Activated CD4-positive, CD25-positive, alpha-beta regulatory T cell treated with anti-CD3 and anti-CD28 coated beads, Interleukin-2, amount 50 U/mL, for 16 hours (primary cell): ENCODE measurements at places on chromosomes 11 and 22.

- DNase-seq = no peak
These were observed 57.3 kb downstream of the WNT7B start for GRCh38 chr22:45919504-45920286.

- no peak for DNase-seq
These were observed 7.4 kb upstream of the PIM3 start for GRCh38 chr22:49953027-49953679.

GRCh38 chr22:39809772-39810557 lies 83.6 kb downstream of the ENTHD1 start:
- DNase-seq = no peak

GRCh38 chr22:37911697-37912096 lies 5.6 kb downstream of the MICALL1 start:
- no peak for DNase-seq

- no peak for DNase-seq
These were observed 3.6 kb downstream of the MMP1 start for GRCh38 chr11:102794382-102794781.

DNA sequence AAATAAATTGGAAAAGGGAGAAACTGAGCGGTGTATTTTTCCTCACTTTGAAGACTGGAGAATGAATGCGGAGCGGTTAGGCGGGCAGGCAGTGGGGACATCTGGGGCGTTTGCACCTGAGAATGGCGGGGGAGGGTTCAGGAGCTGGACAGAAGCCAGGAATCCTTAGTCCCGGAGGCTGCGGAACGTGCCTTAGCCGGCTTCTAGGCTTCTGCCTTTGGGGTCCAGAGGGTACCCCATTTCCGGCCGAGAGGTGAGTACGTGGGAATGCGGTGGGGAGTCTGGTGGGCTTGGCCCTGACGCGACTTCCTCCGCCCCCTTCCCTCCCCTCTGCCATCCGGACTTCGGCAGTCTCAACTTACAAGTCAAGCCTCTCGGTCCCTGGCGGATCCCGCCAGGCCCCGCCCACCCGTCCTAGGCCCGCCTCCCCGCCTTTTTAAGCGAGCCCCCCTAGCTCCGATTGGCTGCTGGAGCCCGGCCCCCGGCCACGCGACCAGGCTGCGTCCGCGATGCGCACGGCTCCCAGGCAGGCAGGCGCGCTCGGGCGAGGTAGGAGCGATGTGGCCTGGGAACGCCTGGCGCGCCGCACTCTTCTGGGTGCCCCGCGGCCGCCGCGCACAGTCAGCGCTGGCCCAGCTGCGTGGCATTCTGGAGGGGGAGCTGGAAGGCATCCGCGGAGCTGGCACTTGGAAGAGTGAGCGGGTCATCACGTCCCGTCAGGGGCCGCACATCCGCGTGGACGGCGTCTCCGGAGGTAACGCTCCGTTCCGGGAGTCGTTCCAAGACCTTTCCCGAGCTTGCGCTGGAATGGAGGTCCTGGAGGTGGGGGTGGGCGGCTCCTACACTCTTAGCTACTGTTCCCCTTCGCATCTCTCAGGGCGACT lies at the start of gene GCAT:
GCAT (plus strand) TSS at position 525 of the 884 bp plus-strand sequence; CDS start at position 559, 34 bp downstream.
- DNase-seq = peak; percentile 67

DNA sequence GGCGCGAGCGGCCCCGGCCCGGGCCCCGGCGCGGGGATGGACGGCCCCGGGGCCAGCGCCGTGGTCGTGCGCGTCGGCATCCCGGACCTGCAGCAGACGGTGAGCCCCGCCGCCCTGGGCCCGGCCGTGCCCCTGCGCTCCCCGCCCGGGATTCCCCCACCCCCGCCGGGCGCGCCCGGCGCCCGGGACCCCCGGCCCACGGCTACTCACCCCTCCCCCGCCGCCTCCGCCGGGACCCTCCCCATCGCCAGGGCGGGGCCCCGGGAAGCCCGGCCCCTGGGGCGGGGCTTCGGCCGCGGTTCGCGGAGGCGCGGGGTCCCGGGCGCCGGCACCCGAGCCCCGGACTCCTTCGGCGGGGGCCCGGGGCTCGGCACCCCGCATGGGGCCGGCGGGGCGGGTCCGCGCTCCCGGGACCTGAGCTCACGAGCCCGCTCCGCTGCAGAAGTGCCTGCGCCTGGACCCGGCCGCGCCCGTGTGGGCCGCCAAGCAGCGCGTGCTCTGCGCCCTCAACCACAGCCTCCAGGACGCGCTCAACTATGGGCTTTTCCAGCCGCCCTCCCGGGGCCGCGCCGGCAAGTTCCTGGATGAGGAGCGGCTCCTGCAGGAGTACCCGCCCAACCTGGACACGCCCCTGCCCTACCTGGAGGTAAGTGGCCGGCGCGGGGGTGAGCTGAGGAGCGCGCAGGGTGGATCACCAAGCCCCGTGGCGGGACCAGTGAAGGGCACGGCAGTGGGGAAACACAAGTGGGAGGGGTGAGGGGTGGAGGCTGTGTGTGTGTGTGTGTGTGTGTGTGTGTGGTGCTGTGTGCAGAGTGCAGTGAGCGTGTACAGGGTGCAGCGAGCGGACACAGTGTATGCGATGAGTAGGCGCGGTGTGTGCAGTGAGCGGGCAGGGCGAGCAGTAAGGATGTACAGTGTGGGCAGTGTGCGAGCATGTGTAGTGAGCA lies 2.3 kb downstream of the SHANK3 start:
- no peak for DNase-seq

DNA sequence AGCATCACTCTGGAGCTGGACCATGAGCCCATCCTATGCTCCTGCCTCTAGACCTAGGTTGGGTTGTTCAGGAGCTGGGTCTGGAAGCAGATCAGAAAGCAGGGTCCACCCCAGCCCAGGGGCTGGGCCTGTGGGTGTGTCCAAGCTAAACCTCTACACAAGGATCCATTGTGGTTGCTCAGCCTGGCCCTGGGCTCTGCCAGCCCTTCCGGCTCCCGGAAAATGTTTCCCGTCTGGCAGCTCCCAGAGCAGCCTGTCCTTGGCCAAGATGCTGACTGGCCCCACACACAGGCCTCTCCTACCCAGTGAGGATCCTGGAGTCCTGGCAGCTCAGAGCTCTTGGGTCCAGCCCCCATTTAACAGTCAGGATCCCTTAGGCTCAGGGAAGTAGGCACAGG lies 35.3 kb upstream of the FCHSD2 start:
- DNase-seq = no peak

GRCh38 chr11:108853864-108854263 lies 189.0 kb downstream of the DDX10 start:
- no peak for DNase-seq

- DNase-seq = no peak
These were observed 2.1 kb downstream of the LRP5 start for GRCh38 chr11:68314203-68315170.

DNA sequence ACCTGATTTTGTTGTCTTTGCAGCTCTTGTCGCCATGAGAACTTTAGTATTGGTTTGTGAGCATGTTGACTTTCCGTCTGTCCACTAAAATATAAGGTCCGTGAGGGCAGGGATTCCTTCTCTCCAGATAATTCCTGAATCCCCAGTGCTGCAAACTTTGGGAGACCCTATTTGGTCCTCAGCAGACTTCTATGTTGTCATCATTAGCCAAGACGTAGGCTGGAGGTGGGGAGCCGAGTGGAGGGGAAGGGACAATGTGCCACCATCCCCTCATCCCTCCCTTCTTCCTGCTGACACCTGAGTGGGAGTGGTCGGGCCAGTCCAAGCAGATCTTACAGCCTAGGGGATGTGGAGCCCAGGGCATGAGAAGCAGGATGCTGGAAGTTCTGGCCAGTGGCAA lies 690.6 kb downstream of the TBC1D22A start:
- DNase-seq = no peak

DNA sequence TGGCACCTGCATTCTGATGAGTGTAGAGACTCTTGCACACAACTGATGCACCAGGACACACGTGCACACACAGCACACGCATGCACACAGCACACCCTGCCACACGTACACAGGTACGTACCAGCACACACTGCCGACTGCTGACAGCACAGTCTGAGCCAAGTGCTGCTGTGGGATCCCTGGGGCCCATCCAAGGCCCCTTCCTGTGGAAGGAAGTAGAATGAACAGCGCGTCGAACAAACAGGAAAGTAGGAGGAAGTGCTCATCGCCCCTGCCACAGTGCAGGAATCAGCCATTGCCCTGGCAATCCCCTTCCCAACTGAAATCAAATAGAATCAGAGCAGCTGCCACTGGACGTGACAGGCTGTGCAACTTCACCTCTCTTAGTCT lies 57.9 kb downstream of the CD82 start:
- no peak for DNase-seq

DNA sequence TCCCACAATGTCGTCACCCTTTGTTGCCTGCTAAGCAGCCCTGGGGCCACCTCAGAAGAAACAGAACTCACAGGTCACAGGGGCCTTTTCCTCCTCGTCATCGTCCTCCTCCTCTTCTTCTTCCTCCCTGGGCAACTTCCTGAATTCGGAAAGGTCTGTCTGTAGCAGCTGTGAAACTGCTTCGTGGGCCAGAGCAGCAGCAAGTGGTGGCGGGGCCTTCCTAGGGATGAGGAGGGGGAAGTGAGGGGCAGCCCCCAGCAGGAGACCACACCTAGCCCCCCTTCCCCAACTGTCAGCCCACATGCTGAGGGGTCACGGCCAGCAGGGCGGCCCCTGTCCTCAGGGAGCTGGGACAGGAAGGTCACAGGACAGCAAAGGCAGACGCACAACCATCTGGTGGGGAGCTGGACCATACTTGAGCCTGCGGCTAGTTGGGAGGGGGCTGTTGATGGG lies 13.2 kb downstream of the PPM1F start:
- no peak for DNase-seq

DNA sequence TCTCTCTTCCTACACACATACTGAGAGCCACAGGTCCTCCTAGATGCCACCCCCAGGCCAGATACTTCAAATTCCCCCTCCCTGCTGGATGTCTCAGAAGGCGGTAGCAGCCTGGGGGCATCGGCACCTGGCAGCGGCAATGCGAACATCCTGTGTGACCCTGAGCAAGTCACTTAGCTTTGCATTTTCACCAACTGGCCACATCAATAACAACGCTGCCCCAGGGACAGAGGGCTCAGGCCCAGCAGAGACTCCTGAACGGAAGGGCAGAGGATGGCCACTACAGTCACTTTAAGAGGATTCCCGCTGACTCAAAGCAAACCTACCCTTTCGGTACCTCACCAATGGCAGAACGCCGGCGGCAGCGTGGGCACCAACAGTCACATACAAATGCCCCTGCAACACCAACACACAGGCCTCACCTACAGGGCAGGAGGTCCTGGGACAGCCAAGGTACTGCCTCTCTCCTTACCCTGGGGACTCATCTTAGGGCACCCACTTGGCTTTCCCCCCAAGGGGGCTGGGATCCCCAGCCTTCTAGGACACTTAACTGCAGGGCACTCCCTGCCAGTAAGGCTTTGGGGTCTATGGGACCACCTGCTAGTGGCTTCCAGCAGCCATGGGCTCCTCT lies 1.6 kb downstream of the LMO1 start:
- no peak for DNase-seq

- DNase-seq = no peak
These were observed 1340.1 kb downstream of the TBC1D22A start for GRCh38 chr22:48102581-48102980.

DNA sequence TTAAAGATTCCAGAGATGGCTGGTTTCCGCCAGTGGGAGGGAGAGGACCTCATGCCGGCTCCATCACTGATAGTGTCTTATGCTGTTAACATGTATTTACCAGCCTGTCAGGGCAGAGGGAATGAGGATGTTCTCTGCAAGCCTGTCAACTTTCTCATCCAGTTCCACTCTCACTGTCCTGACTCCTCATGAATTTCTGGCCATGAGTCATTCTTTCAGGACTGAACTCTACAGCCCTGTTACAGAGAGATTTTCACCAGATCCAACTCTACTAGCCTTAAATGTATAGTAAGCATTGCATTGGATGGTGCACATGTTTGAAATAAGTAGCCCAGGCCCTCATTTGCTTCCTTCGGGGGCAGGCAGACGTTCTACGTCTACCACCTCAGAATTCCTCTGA lies 387.7 kb downstream of the TMEM135 start:
- DNase-seq = no peak

- no peak for DNase-seq
These were observed 7.0 kb upstream of the GAB2 start for GRCh38 chr11:78424334-78425270.

DNA sequence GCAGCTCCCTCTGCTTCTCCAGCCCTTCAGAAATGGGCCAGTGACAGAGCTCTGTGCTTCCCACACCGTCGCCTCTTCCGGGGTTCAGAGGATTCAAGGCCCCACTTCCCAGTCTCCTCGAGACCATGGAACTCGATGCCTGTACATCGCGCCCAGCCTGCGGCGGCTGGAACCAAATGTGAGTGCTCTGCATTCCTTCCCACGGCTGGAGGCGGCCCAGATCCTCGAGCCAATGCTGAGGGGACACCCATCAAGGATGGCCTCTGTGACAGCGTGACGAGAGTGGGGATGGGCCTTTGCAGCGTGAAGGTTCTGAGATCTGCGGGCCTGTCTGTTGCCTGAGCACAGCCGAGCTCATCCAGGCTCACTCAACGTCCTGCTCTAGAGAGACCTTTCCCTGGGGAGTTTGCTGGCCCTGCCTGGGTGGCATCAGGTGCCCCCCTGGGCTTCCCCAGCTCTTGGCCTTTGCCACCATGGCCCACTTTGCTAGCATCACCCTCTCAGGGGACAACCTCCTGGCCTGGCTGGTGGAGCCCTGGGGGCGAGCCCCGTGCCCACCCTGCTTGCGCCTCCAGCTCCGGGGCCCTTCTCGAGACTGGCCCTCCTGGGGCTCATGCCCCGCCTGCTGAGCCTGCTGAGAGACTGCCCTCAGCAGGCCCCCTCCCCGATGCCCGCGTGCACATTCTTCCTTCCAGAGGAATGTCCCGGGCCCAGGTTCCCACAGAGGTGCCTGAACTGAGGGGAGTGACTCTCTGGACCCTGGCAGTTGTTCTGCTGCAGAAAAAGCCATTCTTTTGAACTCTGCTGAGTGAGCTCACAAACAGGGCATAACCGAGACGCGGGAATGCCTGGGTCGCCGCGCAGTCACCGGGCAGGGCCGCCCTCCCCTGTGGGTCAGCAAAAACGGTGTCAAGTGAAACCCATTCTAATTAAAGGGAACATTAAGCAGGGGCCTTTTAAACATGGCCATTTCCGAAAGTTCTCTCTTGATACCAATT lies 7.3 kb upstream of the MYEOV start:
- DNase-seq = no peak

DNA sequence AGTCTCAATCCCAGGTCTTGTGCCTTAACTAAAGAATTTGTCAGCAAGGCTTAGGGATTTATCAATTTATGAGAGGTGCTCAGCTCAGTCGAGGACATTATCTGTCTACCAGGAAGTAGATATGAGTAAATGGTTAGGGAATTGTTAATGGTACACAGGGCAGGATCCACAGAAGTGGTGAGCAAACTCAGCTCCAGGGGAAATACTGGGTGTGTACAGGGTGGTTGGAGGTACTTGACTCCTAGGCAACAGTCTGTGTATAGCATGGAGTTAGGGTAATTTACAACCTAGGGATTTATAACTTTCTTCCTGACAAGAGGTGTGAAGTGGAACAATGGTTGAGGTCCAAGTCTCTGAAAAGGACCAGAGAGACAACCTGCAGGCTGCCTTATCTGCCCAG lies 123.4 kb upstream of the OR9Q1 start:
- no peak for DNase-seq

- DNase-seq = no peak
These were observed 2.3 kb downstream of the CABP7 start for GRCh38 chr22:29722151-29722550.

- no peak for DNase-seq
These were observed 9.9 kb upstream of the CELSR1 start for GRCh38 chr22:46547179-46547882.

GRCh38 chr11:111059726-111060125 lies 185.8 kb upstream of the POU2AF2 start:
- DNase-seq = no peak
